NAMALWA (cell line): ENCODE measurements at places on chromosomes 1 and 21.
A peak's percentile ranks its signal among the peaks of the same experiment; 100 is the strongest.

GRCh38 chr1:167059045-167059808 lies 30.9 kb downstream of the GPA33 start:
- peak; percentile 88 for DNase-seq

GRCh38 chr1:36776948-36777831 lies 257.1 kb downstream of the GRIK3 start:
- no peak for DNase-seq

DNA sequence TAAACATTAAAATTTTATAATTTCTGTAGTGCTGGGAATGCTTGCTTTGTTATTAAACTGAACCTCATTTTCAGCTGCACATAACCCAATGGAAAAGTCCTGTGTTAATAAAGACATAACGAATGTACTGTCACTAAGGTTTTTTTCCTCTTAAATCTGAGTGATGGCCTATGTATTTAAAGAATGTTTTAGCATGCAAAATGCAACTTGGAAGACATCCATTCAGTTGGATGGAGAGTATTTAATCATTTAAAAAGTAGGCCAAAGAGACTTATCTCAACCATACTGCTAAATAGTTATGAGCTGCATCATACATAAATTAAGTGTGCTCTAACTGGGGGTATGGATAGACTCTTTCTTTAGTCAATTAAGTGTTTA lies 48.5 kb downstream of the RWDD3 start:
- DNase-seq, result no peak

GRCh38 chr1:34060901-34061415 lies 104.1 kb downstream of the CSMD2 start:
- no peak for DNase-seq

DNA sequence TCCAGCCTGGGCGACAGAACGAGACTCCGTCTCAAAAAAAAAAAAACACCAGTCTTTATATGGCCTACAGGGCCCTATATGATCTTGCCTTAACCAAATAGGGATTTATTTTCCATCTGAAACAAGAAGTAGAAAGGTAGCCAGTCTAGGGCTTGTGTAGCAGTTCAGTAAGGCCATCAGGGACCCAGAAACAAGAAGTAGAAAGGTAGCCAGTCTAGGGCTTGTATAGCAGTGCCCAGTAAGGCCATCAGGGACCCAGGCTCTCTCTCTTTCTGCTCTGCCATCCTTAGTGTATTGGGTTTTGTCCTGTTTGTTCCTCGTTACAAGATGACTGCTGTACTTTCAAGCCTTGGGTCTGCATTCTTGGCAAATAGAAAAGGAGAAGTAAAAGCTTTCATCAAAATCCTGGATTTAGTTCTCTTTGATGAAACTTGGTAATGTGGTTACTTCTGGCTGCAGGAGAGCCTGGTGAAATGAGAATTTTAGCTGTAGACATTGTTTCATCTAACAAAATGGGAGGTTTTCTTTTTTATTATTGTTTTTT lies 46.1 kb downstream of the PKN2 start:
- DNase-seq, result no peak

GRCh38 chr1:35264871-35265270 lies 3.6 kb upstream of the ZMYM4 start:
- DNase-seq, result no peak
